CD14-positive monocyte (primary cell): ENCODE measurements at places on chromosomes 4 and X.

DNA sequence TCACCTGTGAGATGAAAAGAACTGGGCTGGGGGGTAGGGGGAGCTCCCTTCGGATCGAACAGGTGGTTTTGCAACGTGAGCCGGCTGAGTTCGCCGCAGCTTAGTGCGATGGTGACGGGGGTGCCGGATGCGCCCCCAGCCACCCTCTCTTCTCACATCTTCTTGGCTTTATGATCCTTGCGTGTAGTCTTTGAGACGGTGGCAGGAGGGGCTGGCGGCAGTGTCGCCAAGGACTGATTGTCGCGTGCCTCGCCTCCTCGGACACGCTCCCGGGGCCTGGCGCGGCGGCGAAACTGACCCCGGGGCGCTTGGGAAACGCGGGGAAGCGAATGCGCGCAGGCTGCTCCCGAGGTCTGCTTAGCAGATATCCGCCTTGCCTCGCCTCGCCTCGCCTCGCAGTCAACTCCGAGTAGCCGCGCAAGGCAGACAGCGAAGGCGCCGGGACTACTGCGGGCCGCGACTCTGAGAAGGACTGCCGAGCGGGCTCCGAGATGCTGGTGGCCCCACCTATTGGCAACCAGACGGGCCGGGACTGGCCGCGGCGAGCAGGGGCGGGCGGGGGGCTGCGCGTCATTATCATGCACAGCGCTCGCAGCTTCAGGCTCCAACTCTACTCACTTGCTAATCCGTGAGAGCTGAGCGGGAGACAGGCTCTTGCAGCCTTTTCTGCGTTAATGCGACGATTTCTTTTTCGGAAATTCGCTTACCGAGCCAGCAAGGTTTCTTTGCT lies 1.5 kb downstream of the GRID2 start:
- DNase-seq, result no peak

GRCh38 chr4:141840299-141840986 lies 204.1 kb downstream of the IL15 start:
- DNase-seq, result no peak

GRCh38 chr4:80507507-80507906 lies 172.0 kb downstream of the CFAP299 start:
- DNase-seq, result no peak

DNA sequence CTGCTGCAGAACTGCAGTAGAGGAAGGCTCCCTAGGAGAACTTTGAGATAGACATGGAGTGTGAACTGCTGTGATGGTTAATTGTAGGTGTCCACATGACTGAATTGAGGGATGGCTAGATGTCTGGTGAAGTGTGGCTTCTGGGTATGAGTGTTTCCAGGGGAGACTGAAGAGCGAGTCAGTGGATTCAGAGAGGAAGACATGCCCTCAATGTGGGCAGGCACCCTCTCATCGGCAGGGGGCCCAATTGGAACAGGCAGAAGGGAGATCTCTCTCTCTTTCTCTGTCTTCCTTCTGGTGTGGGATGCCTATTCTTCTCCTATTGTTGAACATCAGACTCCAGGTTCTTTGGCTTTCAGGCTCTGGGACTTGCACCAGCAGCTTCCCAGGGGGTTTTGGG lies 304.7 kb upstream of the GATB start:
- no peak for DNase-seq

DNA sequence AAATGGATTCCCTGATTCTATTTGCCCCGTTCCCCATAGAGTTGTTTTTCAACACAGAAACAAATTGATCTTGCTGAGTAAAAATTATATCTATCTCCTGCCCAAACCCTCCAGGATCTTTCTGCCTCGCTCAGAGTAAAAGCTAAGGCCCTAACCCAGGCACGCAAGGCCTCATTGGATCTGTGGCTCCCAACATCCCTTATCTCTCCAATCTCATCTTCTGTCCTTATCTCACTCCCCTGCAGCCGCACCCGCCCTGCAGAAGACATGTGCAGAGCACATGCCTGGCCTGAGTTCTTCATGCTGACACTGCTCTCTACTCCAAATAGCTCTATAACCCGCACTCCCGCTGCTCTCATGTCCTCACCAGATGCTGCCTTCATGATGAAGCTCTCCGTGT lies 543.8 kb upstream of the ZFP42 start:
- DNase-seq, result no peak
